ENCODE measurements at places on chromosomes 16 and 17.

GRCh38 chr17:81254955-81255717 lies 16.0 kb downstream of the NDUFAF8 start:
- no peak for DNase-seq

DNA sequence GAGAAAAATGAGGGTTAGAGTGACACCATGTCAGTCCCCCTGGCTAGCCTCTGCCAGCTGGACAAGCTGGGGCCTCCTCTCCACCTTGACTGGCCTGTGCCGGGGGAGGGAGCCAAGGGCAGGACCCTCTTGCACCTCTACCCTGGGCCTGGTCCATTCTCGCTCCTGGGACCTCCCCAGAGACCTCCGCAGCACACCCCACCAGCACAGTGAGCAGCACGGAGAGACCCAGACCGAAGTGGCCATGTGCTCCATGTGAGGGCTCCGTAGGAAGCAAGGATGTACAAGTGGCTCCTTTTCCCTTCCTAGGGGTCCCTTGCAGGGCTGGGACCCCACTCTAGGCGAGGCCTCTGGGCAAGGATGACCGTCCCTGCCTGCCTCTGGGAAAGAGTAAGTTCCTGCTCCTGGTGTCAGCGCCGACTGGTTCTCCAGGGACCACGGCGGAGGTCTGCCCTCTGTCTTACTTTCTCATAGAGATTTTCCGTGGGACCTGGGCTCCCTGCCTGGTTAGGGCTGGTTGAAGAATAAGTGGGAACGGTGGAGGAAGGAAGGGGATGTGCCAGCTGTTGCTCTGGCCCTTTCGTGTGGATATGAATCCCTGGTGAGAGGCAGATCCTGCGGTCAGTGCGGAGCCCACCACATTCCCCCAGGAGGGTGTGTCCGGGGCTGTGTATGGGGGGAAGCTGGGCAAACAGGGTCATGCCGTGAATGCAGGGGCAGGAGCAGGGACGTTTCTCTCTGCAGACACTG lies 124.2 kb downstream of the METRNL start:
- no peak for DNase-seq

DNA sequence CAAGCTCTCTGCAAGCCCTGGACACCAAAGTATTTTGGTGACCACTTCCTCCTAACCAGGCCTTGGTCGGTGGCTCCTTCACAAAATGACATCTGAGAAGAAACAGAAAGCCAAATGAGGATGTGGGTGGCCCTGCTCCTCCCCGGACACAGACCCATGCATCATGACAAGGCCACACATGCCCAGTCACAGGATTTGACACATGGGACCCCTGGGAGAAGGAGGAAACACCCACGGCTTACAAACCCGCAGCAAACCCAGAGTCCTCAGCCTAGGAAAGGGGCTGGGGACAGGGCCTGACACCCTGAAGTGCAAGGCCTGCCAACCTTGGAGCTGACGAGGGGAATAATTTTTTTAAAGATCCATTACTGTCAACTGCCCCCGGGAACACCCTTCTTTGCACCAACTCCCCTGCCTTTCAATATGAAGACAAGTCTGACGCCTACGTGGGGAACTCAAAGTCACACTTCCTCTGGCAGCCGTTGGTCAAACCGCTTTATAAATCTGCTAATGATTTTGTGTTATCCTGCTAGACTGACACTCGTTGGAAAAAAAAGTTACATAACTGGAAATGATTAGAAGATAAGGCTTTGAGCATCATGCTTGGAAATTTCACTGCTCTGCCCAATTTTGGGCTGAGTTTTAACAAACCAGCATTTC lies 41.3 kb downstream of the GAS7 start:
- no peak for DNase-seq

- DNase-seq, result no peak
Observed at GRCh38 chr17:10814075-10814474, 10.2 kb upstream of the TMEM238L start.

- no peak for DNase-seq
Observed at GRCh38 chr17:64380985-64381384, 9.7 kb downstream of the PECAM1 start.

DNA sequence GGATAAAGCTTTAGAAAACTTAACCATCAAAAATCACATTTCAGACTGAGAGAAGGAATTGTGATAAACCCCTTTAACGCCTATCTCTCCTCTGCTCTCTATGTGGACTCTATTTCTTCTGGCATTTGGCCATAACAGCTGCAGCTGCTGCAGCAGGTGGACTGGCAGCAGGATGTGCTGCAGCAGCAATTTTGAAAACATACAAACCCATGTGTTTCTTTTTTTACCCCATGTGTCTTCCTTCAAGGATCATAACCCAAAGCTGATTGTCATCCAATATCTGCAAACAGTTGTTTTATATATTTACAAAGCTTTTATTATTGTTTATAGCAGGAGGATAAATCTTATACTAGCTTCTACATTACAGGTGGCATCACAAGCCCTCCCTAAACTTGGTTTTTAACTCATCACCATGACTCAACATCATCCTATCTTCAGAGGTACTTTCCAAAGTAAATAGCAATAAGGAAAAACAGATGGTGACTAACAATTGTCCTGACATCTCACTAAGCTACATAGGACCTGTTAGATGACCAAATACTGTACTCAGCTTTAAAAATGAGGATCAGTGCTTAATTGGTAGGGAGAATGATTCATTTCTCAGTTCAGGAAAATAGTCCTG lies 14.5 kb upstream of the KRTAP9-2 start:
- no peak for DNase-seq

- DNase-seq, result no peak
Observed at GRCh38 chr16:84839054-84839453, 19.3 kb downstream of the CRISPLD2 start.

- DNase-seq, result no peak
Observed at GRCh38 chr17:79034931-79035485, 11.0 kb downstream of the C1QTNF1 start.

GRCh38 chr16:12054396-12054795 lies 77.9 kb downstream of the SNX29 start:
- no peak for DNase-seq

- peak; percentile 25 for DNase-seq
Observed at GRCh38 chr17:76623271-76624146, 20.0 kb downstream of the ST6GALNAC1 start.

DNA sequence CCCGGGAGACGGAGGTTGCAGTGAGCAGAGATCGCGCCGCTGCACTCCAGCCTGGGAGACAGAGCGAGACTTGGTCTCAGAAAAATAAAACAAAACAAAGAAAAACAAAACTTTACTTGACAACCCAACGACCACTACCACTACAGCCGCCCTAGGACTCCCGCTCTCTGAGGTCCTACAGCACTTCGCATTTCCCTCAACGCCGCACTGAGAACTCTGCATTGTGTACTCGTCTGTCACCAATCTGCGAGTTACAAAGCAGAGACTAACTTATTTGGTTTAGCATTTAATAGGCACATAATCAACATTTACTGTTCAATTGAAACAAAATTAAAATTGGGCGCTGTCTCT lies 479 bp upstream of the ZNF207 start:
- no peak for DNase-seq

- no peak for DNase-seq
Observed at GRCh38 chr16:64950262-64950661, 171.6 kb downstream of the CDH11 start.

- DNase-seq, result no peak
Observed at GRCh38 chr16:23501291-23501690, 9.0 kb downstream of the GGA2 start.

- no peak for DNase-seq
Observed at GRCh38 chr16:64478252-64478906, 643.5 kb downstream of the CDH11 start.

- no peak for DNase-seq
Observed at GRCh38 chr17:61282377-61282776, 117.3 kb upstream of the TBX2 start.

DNA sequence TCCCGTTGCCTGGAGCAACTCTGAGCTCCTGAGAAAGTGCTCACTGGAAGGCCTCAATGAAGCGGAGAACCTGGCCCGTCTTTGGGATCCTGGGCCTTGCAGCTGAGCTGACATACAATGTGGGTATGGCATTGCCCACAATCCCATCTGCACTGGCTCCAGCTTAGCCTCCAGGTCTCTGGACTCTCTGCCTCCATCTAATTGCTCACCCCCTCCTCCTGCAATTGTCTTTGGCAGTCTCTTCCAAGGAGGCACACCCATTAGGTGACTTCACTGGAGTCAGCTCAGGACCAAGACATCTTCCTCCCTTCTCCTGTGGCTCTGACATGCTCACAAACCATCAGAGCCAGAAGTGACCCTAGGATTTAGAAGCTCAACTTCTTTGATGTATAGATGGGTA lies 1.5 kb downstream of the DLX4 start:
- DNase-seq, result no peak

GRCh38 chr17:57044976-57045867 lies 39.8 kb upstream of the AKAP1 start:
- no peak for DNase-seq

DNA sequence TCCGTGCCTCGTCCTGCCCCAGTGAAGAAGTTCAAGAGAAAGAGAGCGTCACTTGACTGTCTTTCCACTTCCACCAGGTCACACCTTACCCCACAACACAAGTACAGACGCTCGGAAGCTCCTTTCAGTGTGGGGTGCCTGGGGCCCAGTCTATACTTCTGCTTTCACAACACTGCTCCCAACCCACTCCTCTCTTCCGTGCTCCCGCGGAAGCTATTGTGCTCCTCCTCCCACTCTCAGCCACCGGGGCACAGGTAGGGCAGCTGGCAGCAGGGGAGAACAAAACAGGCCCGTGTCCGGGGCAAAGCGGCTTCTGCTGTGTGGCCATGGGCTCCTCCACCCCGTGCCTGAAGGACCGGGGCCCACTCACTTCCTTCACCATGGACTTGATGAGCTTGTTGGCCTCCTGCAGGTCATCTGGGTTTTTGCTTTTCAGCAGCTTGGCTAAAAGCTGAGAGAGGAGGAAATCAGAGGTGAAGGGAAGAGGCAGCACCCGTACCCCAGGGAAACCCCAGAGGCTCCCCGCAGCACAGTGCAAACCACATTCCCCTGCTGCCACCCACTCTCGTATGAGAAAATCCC lies 18.9 kb downstream of the GGA3 start:
- no peak for DNase-seq

DNA sequence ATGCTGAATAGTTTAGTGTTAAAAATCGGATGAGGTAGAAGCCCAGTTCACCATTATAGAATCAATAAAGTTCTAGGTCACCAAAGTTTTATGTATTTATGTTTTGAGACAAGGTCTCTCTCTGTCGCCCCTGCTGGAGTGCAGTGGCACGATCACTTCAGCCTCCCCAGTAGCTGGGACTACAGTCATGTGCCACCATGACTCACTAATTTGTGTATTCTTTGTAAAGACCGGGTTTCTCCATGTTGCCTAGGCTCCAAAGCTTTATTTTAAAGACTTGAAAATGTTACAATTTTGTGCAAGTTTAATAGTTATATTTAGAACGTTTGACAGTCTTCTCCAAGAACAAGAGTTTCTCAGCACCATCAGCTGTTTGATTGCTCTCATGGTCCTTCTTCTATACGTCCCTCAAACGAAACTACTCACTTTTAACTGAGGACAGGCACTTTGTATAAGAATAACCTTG lies 32.1 kb downstream of the NDE1 start:
- no peak for DNase-seq

DNA sequence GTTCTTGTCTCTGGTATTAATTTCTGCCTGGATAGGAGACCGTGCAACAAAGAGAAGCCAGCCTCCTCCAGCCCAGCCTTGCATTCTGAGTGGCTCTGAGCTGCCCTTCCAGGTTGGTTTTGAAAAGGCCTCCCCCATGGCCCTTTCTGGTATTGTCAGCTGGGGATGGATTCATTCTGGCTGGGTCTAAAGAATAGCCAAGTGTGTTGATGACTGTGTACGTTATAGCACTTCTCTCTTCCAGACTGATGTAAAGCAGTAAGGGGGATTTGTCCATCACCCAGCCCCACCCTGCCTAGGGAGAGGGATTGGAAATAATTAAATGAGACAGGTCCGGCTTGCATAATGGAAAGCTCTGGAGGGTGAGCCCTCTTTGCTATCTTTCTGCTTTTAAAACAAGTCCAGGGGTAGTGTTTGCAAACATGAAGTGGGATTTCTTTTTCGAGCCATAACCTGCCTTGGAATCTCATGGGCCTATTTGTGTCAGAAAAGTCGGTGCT lies 146.4 kb downstream of the MSI2 start:
- no peak for DNase-seq

DNA sequence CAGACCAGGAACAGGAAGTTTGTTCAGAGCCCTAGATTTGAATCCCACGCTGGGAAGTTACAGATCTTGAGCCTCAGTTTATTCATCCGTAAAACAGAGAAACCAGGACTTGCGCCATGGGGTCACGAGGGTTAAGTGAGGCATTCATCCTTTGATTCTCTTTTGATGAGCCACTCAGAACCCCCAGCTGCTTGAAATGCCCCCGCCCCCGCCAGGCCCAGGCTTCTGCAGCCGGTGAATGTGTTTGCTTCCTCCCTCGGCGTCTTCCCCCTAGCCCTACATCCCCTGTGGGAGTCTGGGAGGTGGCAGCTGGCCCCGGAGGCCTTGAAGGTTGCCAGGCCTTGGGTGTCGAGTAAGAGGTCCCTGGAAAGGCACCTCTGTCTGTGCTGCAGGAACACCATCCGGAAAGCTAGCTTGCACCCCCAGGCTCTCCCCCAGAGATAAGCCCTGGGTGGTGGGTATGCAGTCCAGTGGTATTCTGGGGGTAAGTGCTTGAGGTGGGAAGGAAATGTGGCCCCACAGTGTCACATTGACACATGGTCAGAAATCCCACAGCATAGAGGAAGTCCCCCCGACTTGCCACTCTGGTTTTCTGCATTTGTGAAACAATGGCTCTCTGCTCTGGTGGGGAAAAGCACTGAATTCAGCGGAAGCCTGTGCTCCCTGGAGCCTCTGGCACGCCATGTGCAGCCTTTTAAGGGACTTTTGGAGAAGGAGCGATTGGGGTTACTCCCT lies 14.9 kb downstream of the IRF8 start:
- DNase-seq, result no peak

DNA sequence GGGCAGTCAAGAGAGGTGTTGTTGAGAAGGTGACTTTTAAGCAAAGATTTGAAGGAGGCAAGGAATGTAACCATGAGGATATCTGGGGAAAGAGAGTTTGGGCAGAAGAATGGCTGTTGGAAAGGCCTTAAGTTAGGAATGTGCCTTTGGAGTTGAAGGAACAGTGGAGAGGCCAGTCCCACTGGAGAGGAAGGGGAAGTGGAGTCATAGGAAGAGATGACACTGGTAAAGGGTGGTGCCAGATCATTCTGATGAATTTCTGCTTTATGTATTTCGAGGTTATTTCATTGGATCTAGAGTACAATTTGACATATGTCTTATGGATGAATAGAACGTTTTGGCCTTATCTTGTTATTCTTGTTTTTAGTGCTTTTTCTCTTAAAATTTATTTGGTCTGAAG lies 93.5 kb downstream of the WWP2 start:
- DNase-seq, result no peak
